ENCODE measurements at places on chromosomes 1 and 21. TPM values are rescaled to one million over a fixed set of nuclear protein-coding genes. Genes with fewer than 3 reads are reported as not detected.

Gene APOBEC4
- not detected for total RNA-seq

Gene TRIM33
- total RNA-seq: 12.9 TPM

Gene OPRD1
- not detected for total RNA-seq

Gene FAM167B
- total RNA-seq: 0.47 TPM

Gene CAPN9
- 0.09 TPM for total RNA-seq

Gene NUDC
- 24.2 TPM for total RNA-seq

Gene SPRR1A
- not detected for total RNA-seq
